NCI-H1417 treated with DMSO at 0.1 percent for 48 hours (cell line): ENCODE measurements at places on chromosomes 7 and 10.

DNA sequence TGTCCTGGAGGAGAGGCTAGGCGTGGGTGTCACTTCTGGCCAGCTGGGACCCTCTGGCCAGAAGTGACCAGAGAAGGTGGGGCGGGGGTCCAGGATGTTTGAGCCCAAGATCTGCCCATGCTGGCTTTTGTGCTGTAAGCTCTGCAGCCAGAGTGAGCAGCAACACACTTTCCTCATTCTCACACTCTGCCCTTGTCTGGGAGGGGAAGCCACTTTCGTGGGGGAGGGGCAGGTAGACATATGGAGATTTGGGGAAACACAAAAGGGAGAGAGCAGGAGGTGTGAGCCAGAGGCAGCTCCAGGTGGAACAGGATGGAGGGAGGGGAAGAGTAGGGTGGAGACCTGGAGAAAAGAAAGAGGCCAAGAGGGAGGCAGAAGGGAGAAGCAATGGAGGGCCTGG lies 31.5 kb upstream of the ADCYAP1R1 start:
- no peak for DNase-seq

DNA sequence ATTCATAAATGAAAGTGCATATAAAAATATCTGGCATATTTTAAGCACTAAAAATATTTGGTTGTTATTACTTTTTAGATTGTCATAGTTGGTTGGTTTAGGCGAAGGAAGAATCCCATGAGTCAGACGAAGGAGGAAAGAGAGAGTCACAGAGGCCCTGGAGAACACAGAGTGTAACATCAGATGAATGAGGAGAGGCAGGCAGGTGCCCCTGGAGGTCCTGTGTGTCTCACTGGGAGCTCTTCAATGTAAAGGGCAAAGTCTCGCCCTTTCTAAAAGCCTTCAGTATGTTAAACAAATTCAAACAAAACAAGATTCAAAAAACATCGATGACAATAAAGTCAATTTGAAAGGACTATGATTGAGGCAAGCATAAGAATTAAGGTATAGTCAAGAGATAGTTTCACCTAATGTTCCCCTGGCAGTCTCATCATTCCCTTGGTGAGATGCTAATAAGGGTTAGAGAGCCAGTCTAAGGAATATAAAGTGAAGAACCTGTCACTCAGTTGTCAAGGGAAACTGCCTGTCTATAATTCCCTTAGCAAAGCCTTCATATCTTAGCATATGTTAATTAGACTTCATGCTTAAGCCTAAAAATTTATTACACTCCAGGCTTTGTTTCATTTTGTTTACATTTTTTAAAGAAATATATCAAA lies 194.3 kb downstream of the TPK1 start:
- DNase-seq = no peak

DNA sequence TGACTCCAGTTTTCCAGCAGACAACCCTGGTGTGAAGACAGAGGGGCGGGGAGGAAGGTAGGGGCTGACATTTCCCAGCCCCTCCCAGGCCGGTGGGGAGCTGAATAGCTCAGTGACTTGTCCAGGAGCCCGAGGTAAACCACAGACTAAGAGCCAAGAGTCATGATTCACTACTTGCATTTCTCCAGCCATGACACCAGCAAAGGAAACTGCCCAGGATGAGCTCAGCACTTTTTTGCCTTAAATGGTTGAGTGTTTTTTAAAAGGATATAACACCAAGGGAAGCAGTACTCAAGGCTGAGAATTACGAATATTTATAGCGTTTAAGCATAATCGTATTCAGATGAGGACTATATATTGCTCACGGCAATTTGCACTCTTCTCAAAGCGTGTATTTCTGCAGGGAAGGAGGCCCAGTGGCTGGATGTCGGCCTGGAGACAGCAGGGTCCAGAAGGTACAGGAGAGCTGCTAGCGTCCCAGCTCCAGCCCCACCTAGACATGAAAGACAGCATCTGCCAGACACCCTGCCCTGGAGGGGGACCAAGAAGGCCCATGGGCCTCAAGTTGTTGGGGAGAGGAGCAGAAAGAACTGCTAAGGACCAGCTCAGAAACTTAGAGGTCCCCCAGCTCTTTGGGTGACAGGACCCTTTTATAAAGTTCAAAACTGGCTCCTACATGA lies 141.4 kb downstream of the GRID1 start:
- no peak for DNase-seq

DNA sequence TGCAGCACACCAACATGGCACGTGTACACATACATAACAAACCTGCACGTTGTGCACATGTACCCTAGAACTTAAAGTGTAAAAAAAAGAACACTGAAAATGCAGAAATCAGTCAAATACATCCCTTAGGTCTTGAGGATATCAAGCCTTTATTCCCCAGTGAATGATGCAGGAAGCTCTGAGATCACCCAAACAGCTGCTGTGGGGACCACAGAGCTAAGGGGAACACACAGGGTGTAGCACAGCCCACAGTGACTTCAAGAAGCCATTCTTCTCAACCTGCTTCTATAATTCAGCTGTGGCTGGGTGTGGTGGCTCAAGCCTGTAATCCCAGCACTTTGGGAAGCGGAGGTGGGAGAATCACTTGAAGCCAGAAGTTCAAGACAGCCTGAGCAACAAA lies 314.9 kb downstream of the CALN1 start:
- no peak for DNase-seq

DNA sequence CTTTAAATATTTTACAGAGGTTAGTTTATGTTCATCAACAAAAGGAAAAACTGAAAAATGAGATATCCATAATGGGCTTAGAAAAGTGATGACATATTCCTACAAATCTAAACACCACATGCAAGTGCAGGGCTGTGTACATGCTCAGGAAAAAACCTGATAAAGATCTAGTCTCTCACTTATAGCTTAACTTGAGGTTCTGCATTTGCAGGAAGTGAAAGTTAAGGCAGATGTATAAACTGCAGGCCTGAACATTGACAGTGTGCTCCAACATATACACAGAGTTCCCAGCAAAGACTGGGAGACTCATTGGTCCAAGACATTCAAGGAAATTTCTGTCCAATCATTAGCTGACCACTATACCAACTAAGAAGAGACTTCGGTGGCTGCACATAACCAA lies 63.8 kb upstream of the RET start:
- no peak for DNase-seq

DNA sequence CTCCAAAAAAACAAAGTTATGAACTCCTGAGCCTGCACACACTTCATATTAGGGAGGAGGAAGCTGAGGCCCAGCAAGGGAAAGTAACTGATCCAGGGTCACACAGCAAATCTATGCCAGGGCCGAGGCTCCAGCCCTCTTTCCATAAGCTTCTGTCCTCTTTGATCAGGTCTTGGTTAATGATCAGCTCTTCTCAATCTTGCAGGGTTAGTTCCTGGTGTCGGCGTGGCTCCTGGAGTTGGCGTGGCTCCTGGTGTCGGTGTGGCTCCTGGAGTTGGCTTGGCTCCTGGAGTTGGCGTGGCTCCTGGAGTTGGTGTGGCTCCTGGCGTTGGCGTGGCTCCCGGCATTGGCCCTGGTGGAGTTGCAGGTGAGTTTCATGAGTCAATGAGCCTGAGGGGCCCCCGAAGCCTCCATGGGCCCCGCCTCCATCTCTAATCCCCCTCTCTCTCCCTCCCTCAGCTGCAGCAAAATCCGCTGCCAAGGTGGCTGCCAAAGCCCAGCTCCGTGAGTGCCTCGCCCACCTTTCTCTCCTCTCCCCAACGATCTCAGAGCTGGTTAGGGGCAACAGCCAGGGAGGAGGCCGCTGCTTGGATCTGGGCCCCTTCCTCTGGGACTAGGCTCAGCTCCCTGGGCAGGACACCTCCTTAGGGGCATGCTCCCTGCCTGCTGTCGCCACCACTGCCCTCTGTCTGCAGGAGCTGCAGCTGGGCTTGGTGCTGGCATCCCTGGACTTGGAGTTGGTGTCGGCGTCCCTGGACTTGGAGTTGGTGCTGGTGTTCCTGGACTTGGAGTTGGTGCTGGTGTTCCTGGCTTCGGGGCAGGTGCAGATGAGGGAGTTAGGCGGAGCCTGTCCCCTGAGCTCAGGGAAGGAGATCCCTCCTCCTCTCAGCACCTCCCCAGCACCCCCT lies 23.7 kb upstream of the LIMK1 start:
- no peak for DNase-seq

- no peak for DNase-seq
These were observed 782.0 kb downstream of the SUGCT start for GRCh38 chr7:40916813-40917212.

DNA sequence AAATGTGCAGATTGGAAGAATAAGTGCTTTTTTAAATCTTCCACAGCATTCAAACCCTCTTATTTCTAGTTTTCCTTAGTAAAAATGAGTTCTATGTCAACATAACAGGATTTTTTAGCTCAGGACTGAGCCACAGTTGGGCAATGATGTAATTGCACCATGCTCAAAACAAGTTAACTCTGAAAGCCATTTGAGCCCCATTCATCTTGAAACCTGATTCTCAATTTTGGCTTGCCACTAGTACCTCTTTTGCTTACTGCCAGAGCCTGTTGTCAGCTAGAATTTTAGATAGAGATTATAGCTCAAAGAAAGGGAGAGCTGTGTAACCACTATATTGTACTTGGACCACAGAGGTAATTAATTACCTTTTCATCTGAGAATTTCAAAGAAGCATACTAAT lies 1028.5 kb upstream of the PHF14 start:
- no peak for DNase-seq

- DNase-seq = no peak
These were observed 86.5 kb downstream of the HIPK2 start for GRCh38 chr7:139691253-139691781.

DNA sequence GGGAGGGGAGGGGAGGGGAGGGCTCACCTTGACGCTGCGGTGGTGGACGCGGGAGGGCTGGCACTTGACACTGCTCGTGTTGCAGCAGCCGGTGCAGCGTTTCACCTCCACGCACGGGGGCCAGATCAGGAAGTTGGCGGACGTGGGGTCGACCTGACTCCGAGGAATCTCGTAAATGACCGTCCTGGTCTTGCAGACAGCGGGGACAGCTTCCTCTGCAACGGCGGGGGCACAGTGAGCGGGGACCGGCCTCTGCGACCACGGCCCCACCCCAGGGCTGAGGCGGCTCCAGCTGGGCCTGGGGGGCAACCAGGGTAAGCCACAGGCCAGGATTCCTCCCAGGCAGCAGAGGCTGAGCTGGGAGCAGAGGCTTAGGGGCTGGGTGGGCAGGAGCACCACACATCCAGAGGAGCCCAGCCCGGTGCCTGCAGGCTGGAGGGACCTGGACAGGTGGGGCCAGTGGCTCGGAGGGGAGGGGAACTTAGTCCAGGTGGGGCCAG lies 8.8 kb downstream of the PDGFA start:
- no peak for DNase-seq

DNA sequence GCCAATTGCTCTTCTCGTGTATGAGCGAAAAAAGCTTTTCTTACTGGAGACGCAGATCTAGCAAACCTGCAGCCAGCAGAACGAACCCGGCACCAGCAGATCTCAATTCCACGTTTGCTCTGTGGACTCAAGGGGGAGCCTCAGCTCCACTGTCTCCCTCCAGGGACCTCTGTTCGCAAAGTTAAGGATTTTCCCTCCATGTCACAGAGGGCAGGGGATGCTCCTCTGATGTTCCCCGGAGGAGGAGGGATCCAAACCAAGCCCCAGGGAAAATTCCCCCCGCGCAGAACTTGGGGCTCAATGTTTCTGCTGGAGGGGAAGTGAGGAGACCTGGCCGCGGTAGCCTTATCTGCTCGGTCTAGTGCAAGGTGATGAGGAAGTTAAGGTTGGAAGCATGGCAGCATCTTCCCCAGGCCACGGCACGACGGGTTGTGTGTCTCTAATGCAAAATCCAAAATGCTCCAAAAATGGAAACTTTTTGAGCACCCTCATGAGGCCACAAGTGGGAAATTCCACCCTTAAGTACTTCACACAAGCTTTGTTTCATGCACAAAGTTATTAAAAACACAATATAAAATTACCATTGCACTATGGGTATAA lies 9.0 kb downstream of the IQCE start:
- no peak for DNase-seq

GRCh38 chr10:66552331-66552730 lies 373.5 kb upstream of the LRRTM3 start:
- no peak for DNase-seq

DNA sequence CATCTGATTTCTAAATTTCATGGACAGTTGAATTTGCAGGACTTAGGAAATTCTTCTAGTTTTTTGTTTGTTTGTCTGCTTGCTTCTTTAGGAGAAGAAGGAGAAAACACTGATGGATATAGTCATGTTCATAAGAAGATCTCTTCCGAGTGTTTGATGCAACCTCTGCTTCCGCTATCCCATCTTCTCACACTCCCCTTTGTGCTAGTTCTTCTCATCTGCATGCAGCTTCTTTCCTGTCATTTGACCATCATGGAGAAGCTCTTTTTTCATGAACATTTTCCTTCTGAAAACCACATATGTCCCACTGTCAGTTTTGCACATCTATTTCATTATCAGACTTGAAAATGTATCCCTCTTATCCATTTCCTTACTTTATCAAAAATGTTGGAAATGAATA lies 346.9 kb upstream of the PRKCQ start:
- DNase-seq = no peak

GRCh38 chr10:86199041-86199440 lies 167.6 kb downstream of the GRID1 start:
- DNase-seq = no peak

GRCh38 chr7:42023262-42023661 lies 213.7 kb downstream of the GLI3 start:
- DNase-seq = no peak

DNA sequence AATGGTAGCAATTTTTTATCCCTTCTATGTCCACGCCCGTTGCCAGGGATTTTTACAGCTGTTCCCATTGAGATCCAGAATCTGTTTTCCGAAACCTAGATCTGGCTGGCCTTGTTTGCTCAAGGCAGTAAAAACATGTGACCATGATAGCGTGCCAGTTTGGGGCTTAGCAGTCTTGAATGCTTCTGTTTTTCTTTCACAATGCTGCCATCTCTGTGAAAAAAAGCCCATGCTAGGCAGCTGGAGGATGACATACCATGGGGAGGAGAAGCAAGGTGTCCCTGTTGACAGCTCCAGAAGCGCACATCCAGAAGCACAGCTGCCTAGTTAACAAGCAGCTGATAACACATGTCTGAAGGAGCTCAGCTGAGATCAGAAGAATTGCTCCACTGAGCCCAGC lies 2.2 kb upstream of the ZNF92 start:
- DNase-seq = no peak

DNA sequence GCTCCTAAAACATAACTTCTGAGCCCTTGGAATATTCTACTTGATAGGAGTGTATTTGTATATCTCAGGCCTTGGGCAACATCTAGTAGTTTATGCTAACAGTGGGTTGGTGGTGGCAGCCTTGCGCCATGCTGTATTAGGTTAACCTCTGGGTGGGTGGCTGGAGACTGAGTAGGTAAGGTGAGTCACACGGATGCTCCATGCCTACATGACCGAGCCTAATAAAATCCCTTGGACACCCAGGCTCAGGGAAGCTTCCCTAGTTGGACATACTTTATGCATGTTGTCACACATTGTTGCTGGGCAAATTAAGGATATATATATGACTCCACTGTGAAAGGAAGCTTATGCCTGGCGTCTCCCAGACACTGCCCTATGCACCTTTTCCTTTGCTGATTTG lies 6.0 kb upstream of the DAGLB start:
- no peak for DNase-seq

- DNase-seq = no peak
These were observed 36.1 kb upstream of the CHST15 start for GRCh38 chr10:124129471-124129870.
